Progenitor cell of endocrine pancreas (in vitro differentiated cells): ENCODE measurements at places on chromosomes 1 and 21.
A peak's percentile ranks its signal among the peaks of the same experiment; 100 is the strongest.

- peak overlapping the region; percentile 56 for H3K4me3 ChIP-seq
- no peaks in the 10 kb centered on the region for H3K36me3 ChIP-seq
- no peak overlapping the region for H3K27ac ChIP-seq
- H3K27me3 ChIP-seq, result peaks cover 79% of the 10 kb centered on the region
- no peak for DNase-seq
These were observed 2.3 kb downstream of the KCNC4 start for GRCh38 chr1:110212169-110213142.

DNA sequence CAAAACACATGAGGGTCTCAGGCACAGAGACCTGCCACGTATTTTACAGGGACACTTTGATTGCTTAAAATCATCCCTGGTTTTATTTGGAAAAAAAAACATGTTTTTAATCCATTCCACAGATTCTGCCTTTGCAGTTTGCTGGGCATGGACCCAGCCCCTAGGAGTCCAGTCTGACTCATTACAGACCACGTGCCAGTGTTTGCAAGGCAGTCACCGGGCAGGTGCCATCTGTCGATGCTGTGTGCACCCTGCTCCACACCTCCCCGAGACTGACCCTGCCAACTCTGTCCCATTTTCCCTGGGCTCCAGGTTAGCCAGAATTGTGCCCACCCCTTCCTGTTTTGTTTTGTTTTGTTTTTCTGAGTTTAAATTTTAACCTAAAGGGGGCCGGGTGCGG is 148.4 kb upstream of the TMEM51 start:
- peaks cover 1% of the 10 kb centered on the region for H3K36me3 ChIP-seq
- H3K4me1 ChIP-seq, result peaks cover 1% of the 10 kb centered on the region
- H3K27me3 ChIP-seq, result no peaks in the 10 kb centered on the region
- DNase-seq, result no peak
- no peak overlapping the region for H3K27ac ChIP-seq
- H3K4me3 ChIP-seq, result no peak overlapping the region

DNA sequence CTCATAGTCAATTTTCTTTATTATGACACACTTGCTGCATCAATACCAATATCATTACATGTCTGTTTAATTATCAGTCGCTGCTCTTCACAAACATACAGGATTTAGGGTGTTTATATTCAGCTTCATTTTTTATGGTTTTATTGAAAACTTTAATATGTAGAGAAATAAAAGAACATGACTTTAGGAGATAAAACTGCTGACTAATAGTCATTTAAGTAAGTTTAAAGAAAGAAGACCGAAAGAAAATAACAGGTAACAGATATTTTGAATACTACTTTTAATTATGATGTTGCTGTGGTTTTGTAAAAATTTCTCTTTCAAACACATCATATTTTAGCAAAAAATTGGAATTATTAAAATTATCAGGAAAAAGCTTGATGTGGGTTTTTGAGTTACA is 685.1 kb upstream of the BRINP3 start:
- DNase-seq, result no peak
- no peaks in the 10 kb centered on the region for H3K4me1 ChIP-seq
- no peaks in the 10 kb centered on the region for H3K36me3 ChIP-seq
- H3K27me3 ChIP-seq, result no peaks in the 10 kb centered on the region
- H3K4me3 ChIP-seq, result no peak overlapping the region

DNA sequence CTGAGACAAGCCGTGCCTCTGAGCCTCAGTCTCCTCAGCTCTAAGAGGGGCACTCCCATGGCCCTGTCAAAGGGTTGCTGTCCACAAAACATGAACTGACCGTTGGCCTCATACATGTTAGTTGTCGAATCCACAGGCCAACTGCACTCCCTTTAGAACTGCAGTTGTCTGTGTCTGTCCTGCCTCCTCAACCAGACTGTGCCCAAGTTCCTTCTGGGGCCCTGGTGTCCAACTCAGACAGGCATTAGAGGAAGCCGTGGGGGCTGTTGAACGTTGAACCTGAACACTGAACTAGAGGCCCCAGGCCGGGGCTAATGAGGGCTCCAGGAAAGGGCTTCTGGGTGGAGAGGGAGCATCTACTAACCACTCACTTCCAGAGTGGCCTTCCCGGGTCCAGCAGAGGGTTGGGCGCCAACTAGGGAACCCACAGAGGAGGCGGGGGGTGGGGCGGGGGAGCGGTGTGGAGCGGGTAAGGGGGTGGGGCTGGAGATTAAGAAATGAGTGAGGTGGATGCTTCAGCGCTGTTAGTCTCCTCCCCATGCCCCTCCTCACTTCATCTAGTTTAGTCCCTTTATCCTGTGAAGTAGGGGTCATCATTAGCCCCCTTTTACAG is at the start of gene RAB42:
Gene RAB42 (plus strand): TSS at position 558 of the 613 bp plus-strand sequence. CDS start 247 bp downstream, outside the sequence.
- peaks cover 2% of the 10 kb centered on the region for H3K4me1 ChIP-seq
- peak within 1 kb of the TSS; percentile 10 for H3K27ac ChIP-seq
- no peak for DNase-seq
- H3K4me3 ChIP-seq, result peak within 1 kb of the TSS; percentile 77
- H3K36me3 ChIP-seq, result peaks cover 1% of the 10 kb centered on the region

GRCh38 chr1:205326812-205327466 is 5.4 kb upstream of the NUAK2 start:
- peaks cover 37% of the 10 kb centered on the region for H3K27me3 ChIP-seq
- DNase-seq, result no peak
- peaks cover 2% of the 10 kb centered on the region for H3K4me1 ChIP-seq
- H3K27ac ChIP-seq, result no peak overlapping the region

- H3K4me1 ChIP-seq, result peaks cover 9% of the 10 kb centered on the region
- no peak overlapping the region for H3K4me3 ChIP-seq
- DNase-seq, result no peak
- H3K27ac ChIP-seq, result no peak overlapping the region
- H3K27me3 ChIP-seq, result peaks cover 12% of the 10 kb centered on the region
- H3K36me3 ChIP-seq, result peaks cover 1% of the 10 kb centered on the region
These were observed 19.9 kb upstream of the FOXO6 start for GRCh38 chr1:41341365-41341683.

DNA sequence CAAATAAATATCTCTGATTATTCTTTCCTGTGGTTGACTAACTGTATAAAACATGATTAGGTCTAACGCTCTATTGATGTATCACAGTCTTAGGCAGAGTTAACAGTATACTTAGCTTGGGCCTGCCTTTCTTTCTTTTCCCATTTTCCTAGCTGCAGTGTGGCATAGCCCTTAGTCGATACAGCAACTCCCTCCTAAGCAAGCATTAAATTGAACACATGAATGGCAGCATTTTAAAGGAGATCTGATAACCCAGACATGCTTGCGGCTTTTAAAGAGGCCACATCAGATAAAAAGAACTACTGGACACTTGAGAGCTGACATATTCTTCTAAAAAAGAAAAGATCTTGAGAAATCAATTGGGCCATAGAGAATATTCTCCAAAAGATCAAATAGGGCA is 312.0 kb upstream of the TMPRSS15 start:
- H3K4me3 ChIP-seq, result no peak overlapping the region
- no peaks in the 10 kb centered on the region for H3K36me3 ChIP-seq
- no peak for DNase-seq
- no peaks in the 10 kb centered on the region for H3K27me3 ChIP-seq

DNA sequence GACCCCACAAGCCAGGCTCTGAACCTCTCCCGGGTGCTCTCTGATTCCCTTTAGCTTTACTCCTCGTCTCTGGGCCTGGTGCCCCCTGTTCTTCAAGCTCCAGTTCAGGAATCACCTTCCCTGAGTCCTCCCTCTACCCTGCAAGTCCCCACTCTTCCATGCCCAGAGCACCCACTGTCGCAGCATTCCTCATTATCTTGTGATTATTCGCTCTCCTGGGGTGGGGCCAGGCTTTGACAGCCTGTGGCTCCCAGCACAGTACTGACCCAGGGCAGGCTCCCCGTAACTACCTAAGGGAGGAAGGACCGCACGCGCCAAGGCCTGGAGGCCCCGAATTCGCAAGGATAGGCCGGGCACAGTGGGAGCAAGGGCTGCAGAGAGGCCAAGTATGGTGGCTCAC is 734 bp upstream of the C1orf210 start:
- peaks cover 39% of the 10 kb centered on the region for H3K4me1 ChIP-seq
- peaks cover 6% of the 10 kb centered on the region for H3K36me3 ChIP-seq
- peak overlapping the region; percentile 98 for H3K27ac ChIP-seq
- no peaks in the 10 kb centered on the region for H3K27me3 ChIP-seq
- no peak for DNase-seq
